SK-N-SH (cell line): ENCODE measurements at places on chromosomes 6 and 20. TPM values are rescaled to one million over a fixed set of nuclear protein-coding genes. Genes with fewer than 3 reads are reported as not detected.

The SLC17A3 gene
- polyA plus RNA-seq = 0.08 TPM in 1 of 2 replicates, not detected in the other

The ZNF391 gene
- 0.77 and 1.1 TPM in 2 replicates for polyA plus RNA-seq

The FOXA2 gene
- polyA plus RNA-seq = not detected in 2 replicates

The TRAPPC3L gene
- polyA plus RNA-seq = 0.03 and 0.11 TPM in 2 replicates

The SNX21 gene
- polyA plus RNA-seq = 20.6 and 22.1 TPM in 2 replicates

The SLC17A9 gene
- polyA plus RNA-seq = not detected in 2 replicates

The UBE2C gene
- polyA plus RNA-seq = 82.8 and 115 TPM in 2 replicates

The ZNF311 gene
- polyA plus RNA-seq = 0.16 and 0.21 TPM in 2 replicates

The LKAAEAR1 gene
- polyA plus RNA-seq = 0.37 and 0.71 TPM in 2 replicates

The SRXN1 gene
- polyA plus RNA-seq = 26.2 and 36.0 TPM in 2 replicates

The CFAP61 gene
- polyA plus RNA-seq = 0.26 and 0.62 TPM in 2 replicates
